ENCODE measurements at places on chromosomes 2 and 18.

GRCh38 chr18:36017232-36017631 is 44.8 kb downstream of the RMP24 start:
- DNase-seq: no peak

GRCh38 chr2:239003624-239004273 is 155.9 kb downstream of the TWIST2 start:
- DNase-seq: no peak

DNA sequence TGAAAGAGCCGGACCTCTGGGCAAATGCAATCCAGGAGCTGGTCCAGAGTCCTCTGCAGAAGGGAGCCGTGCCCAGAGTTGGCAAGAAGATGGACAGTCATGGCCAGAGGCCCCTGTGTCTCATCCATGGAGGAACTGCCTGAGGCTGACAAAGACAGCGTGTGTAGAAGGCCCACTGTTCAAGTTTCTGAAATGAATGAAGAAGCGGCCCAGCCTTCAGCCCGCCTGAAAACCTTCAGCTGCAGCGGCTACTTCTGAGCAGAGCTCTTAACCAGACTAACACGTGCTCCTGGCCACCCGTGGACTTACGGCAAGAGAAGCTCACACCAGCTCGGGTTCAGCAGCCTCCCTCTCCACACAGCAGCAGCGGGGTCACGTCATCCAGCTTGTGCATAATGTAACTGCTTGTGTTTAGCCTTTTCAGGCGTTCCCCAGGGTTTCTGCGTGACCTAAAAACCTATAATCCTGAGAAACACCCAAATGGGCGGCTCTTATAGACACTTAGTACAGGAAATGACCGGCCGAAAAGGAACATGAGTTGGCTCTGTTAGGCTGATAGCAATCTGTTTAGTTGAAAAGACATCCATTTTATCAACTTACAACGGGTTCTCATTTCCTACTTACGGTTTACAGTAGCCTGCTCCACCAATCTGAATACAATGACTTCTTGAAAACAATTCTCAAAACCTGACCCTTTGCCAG is at the start of gene FAM124B:
Gene FAM124B (minus strand): TSS at position 467 of the 702 bp plus-strand sequence. CDS start 339 bp downstream, at position 128.
- DNase-seq: peak; percentile 88

- no peak for DNase-seq
Observed at GRCh38 chr2:12948961-12949353, 232.2 kb downstream of the TRIB2 start.

- no peak for DNase-seq
Observed at GRCh38 chr2:198116756-198117155, 312.4 kb downstream of the PLCL1 start.

GRCh38 chr2:44952143-44952805 is 10.8 kb downstream of the SIX3 start:
- no peak for DNase-seq

Measured in NCI-H2227 treated with DMSO at 0.1 percent for 48 hours (cell line).